ENCODE measurements at places on chromosomes 1 and 21. TPM values are rescaled to one million over a fixed set of nuclear protein-coding genes. Genes with fewer than 3 reads are reported as not detected.

- no peak for DNase-seq
These were observed 70.8 kb upstream of the CLDN14 start for GRCh38 chr21:36550761-36551160.

- DNase-seq, result no peak
These were observed 674 bp upstream of the ATXN7L2 start for GRCh38 chr1:109482791-109483671.

The C1QC gene
- total RNA-seq, result not detected

The STYXL2 gene
- not detected for total RNA-seq

GRCh38 chr21:35663856-35664606 lies 396.3 kb downstream of the SETD4 start:
- no peak for DNase-seq

The SYT2 gene
- not detected for total RNA-seq

The CTSS gene
- 144 TPM for total RNA-seq

- no peak for DNase-seq
These were observed 31.4 kb upstream of the LMX1A start for GRCh38 chr1:165387961-165388360.

GRCh38 chr21:38863291-38863690 lies 57.6 kb downstream of the ETS2 start:
- no peak for DNase-seq

The IL20 gene
- total RNA-seq, result not detected

DNA sequence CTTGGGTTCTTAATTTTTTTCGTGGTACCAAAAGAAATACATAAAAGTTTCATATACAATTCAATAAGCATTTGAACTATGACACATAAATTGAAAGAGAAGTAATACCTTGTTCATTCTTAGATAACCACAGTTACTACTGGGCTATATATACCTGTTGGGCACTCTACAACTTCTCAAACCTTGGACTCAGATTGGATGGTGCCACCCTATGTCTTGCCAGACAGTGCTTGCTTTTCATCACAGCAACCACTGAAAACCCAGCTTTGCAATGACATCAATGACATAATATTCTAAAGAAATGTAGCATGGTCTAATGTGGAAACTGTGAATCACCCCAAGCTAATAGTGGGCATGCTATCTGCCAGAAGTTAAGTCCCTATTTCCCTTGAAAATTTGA lies 62.8 kb upstream of the DPH5 start:
- no peak for DNase-seq

- DNase-seq, result no peak
These were observed 291.9 kb upstream of the AJAP1 start for GRCh38 chr1:4362314-4363044.

- no peak for DNase-seq
These were observed 8.5 kb upstream of the MYCL start for GRCh38 chr1:39910263-39910662.

- peak; percentile 22 for DNase-seq
These were observed 131.6 kb downstream of the LHX8 start for GRCh38 chr1:75265792-75266191.

- DNase-seq, result peak; percentile 37
These were observed 5.6 kb upstream of the KCNA10 start for GRCh38 chr1:110524311-110525248.

GRCh38 chr1:91011726-91012125 lies 10.1 kb downstream of the ZNF644 start:
- no peak for DNase-seq

GRCh38 chr1:213976665-213977485 lies 10.9 kb upstream of the PROX1 start:
- DNase-seq, result no peak

GRCh38 chr1:80054129-80054528 lies 1047.6 kb upstream of the ADGRL4 start:
- no peak for DNase-seq

DNA sequence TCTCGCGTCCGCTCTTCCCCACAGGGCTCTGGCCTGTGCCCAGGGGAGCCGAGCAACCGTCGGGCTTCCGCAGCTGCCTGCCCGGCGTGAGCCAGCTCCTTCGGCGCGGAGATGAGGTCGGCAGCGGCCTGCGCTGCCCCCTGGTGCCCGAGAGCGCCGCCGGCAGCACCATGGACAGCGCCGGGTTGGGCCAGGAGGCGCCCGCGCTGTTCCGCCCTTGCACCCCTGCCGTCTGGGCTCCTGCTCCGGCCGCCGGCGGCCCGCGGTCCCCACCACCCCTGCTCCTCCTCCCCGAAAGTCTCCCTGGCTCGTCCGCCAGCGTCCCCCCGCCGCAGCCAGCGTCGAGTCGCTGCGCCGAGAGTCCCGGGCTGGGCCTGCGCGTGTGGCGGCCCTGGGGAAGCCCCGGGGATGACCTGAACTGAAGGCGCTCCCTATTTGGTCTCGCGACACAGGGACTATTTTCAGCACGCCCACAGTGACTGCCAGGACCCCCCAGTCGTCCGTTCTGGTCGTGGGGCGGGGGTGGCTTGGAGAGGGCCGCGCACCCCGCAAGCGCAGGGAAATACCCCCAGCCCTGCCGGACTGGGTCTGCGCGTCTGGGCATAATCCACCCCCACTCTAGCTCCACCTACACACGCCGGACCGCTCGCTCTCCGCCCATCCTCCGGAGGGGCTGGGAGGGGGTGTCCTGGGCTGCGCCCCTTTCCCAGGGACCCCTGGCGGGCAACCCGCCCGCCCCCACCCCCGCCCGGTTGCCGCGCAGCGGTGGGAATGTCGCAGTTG lies 1.3 kb downstream of the HES3 start:
- DNase-seq, result peak; percentile 85

GRCh38 chr1:198157847-198158725 lies 1.3 kb downstream of the NEK7 start:
- no peak for DNase-seq

The PODN gene
- total RNA-seq, result not detected

GRCh38 chr1:156151093-156151688 lies 2.2 kb upstream of the SEMA4A start:
- no peak for DNase-seq

DNA sequence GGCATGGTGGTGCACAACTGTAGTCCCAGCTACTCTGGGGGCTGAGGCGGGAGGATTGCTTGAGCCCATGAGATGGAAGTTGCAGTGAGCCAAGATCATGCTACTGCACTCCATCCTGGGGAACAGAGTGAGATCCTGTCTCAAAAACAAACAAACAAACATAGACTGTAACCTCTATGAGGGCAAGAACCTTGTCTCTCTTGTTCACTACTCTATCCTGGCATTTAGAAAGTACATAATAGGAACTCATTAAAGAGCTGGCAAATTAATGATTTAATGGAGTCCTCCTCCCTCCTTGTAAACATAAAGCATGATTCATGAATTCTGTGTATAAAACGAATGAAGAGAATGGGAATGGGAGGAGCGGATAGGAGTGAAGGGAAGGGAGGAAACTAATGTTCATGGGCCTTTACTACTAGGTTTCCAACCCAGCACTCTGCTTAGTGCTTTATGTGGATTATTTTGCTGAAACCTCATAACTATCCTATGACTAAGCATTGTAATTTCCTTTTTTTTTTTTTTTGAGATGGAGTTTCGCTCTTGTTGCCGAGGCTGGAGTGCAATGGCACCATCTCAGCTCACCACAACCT lies 8.6 kb downstream of the LMOD1 start:
- no peak for DNase-seq

DNA sequence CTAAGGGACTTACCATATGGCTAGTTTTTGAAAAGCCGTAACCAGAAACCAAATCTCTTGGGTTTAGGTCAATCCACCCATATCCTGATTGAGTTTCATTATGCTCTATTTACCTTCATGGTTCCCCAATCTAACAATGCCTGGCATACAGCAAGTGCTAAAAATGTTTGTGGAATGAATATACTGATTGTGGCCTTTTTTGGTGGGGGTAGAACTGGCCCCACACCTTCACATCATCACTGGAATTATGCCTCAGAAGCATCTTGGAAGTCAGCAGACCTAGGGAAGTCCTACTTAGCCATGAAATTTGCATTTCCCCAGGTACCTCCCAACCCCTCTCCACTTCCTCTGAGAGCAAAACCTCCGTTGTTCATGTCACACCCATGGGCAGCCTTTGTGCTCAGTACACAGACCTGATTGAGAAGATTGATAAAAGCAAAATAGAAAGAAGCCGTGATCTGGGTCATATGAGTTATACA lies 17.8 kb upstream of the SLAMF1 start:
- no peak for DNase-seq

GRCh38 chr1:58165073-58165472 lies 381.5 kb downstream of the OMA1 start:
- no peak for DNase-seq

- DNase-seq, result no peak
These were observed 116.3 kb upstream of the CACYBP start for GRCh38 chr1:174883409-174883808.

DNA sequence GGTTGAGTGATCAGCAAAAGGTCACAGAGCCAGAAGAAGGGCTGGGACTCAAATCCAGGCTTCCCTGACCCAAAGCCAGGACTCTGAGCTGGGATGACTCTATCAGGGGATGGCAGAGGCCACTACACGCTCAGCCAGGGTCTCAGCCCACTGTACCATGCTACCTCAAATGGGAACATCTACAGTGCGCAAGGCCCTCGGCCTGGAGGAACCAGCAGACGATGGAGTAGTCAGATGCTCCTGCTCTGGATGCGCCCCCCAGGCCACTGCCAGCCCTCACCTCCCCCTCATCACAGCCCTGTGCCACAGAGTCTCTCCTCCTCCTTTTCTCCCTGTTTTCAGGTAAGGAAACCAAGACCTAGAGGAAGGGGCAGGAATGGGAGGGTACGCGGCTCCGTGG lies 39.0 kb downstream of the GLIS1 start:
- DNase-seq, result no peak

DNA sequence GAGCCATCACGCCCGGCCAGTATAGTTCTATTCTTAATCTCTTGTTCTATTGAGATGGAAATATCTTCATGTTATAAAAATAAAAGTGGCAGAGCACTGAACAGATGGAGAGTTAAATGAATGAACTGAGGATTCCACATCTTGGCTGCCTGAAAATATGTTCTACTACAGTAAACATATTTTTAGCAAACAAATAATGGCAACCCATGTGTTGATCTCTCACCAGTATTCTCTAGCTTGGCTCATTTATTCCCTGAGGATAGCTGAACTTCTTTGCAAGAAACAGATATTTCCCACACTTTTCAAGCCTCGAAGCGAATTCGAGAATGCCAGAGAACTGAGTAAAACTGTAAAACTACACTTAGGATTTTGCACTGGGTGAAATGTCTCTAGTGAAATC lies 58.9 kb downstream of the DIRAS3 start:
- DNase-seq, result no peak

The PLA2G5 gene
- not detected for total RNA-seq

The CGN gene
- 113 TPM for total RNA-seq

The PTPRC gene
- total RNA-seq, result not detected

DNA sequence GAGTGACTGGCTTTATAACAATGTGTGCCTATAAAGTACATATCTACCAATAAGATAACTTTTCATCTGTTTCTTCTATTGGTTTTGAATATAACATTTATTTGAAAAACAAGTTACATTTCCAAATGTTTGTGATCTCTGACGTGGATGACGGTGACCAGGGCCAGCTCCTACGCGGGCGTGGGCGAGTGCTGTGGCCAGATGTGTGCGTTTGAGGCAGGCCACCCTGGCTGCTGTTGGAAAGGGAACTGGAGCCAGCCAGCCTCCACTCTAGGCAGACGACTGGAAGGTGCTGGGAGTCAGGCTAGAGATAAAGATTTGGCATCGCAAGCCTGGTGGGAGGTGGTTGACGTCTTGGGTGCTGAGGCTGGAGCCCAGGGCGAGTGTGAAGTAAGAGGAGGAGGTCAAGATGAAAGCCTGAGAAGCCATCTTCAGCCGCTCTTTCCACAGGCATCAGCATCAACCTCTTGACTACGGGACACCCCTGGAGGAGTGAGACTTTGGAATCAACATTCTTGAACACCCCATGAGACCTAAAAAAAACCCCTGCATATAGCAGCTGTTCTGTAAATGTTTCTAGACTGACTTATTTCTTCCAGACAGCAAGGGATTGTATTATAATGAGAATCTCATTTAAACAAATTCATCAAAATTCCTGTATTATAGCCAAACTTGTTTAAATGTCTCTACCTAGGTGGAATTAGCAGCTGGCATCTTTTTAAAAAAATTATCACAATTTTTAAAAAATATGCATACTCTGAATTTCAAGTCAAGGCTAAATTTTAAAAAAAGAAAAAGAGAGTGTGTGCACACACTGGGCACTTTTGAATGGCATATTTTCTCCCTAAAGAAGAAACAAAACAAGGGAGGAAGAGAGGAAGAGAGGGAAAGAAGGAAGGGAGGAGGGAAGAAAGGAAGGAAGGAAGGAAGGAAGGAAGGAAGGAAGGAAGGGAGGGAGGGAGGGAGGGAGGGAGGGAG lies 112.5 kb upstream of the SLC44A3 start:
- no peak for DNase-seq

Measured in Calu3 (cell line).